ENCODE measurements at places on chromosomes 3 and 15. TPM values are rescaled to one million over a fixed set of nuclear protein-coding genes. Genes with fewer than 3 reads are reported as not detected.

- H3K4me3 ChIP-seq, result no peak overlapping the region
- DNase-seq, result no peak
- H3K4me1 ChIP-seq, result no peaks in the 10 kb centered on the region
- H3K27ac ChIP-seq, result no peak overlapping the region
- H3K36me3 ChIP-seq, result no peaks in the 10 kb centered on the region
- H3K27me3 ChIP-seq, result no peaks in the 10 kb centered on the region
These were observed 151.6 kb downstream of the SERPINI1 start for GRCh38 chr3:167887096-167887495.

DNA sequence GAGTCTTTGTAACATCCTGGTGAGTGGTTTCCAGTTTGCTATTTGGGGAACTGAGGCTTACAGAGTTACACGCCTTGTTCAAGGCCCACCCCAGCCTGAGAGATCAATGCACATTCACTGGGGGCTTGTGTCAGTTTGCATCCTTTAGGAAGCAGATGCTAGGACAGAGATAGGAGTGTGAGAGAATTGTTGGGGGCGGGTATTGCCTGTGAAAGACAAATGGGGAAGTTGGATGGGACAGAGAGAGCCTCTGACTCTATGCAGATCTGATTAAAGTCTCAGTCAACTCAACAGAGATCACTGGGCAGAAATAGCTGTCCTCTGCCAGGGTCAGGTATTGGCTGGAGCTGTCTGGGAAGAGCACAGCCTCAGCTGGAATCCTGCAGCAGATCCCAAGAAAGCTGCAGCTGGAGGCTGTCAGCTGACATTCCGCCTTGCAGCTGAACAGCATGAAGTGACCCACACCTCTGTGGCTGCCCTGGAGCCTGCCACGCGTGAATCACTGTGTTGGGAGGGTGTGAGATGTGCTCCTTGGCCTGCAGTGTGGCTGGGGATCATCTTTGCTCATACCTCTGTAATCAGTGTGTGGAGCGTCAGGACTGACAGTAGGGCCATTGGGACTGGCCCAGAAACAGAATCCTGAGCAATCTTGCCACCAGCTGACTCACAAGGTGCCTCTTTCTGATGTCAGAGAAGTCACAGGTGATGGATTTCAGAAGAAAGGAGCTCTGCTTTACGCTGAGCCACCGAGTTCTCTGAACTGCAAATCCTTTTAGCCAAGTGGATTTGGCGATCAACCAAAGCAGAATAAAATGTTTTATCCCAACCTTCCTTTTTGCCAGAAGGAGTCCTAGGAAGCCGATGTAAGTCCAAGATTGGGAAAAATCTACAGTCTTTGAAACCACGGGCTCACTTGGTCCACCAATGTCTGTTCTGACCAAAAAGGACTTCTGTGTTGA is 284.1 kb upstream of the LRRFIP2 start:
- H3K4me1 ChIP-seq, result peaks cover 25% of the 10 kb centered on the region
- peak overlapping the region; percentile 25 for H3K4me3 ChIP-seq
- peaks cover 2% of the 10 kb centered on the region for H3K27me3 ChIP-seq
- no peak for DNase-seq
- H3K27ac ChIP-seq, result no peak overlapping the region

- H3K4me3 ChIP-seq, result no peak overlapping the region
- DNase-seq, result no peak
- no peak overlapping the region for H3K27ac ChIP-seq
- H3K4me1 ChIP-seq, result no peaks in the 10 kb centered on the region
These were observed 131.1 kb upstream of the CNTN4 start for GRCh38 chr3:1967525-1967924.

- peaks cover 10% of the 10 kb centered on the region for H3K27me3 ChIP-seq
- peaks cover 2% of the 10 kb centered on the region for H3K4me1 ChIP-seq
- no peaks in the 10 kb centered on the region for H3K36me3 ChIP-seq
- no peak for DNase-seq
These were observed 6.9 kb downstream of the RTP2 start for GRCh38 chr3:187695449-187695848.

DNA sequence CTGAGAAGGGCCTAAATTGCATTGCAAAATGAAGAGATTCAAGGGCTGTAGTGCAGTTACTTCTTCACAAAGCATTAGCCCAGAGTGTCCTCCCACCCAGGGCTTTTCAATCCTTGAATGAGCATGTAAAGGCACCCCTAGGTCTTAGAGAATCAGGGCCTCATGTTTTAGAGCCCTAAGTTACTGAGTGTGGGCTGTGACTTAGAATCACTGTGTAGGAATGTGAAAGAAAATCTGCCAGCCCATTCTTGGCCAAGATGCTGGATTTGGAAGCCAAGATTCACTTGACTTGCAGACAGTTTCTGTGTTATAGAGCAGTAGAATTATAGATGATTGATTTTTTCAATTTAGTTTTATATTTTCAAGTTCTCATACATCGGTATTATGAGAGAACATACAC is 153.2 kb downstream of the MYRIP start:
- H3K27me3 ChIP-seq, result no peaks in the 10 kb centered on the region
- DNase-seq, result no peak
- no peak overlapping the region for H3K27ac ChIP-seq
- H3K4me1 ChIP-seq, result peaks cover 2% of the 10 kb centered on the region
- H3K4me3 ChIP-seq, result no peak overlapping the region
- no peaks in the 10 kb centered on the region for H3K36me3 ChIP-seq

Gene FLNB
- 75.4 TPM for total RNA-seq

GRCh38 chr3:105883798-105884377 is 15.1 kb upstream of the CBLB start:
- peak overlapping the region; percentile 22 for H3K27ac ChIP-seq
- H3K36me3 ChIP-seq, result no peaks in the 10 kb centered on the region
- peaks cover 8% of the 10 kb centered on the region for H3K4me1 ChIP-seq
- H3K27me3 ChIP-seq, result no peaks in the 10 kb centered on the region
